ENCODE measurements at places on chromosomes 4 and X.

GRCh38 chr4:53764761-53765490, 173.6 kb upstream of the LNX1 start:
- DNase-seq, result no peak

DNA sequence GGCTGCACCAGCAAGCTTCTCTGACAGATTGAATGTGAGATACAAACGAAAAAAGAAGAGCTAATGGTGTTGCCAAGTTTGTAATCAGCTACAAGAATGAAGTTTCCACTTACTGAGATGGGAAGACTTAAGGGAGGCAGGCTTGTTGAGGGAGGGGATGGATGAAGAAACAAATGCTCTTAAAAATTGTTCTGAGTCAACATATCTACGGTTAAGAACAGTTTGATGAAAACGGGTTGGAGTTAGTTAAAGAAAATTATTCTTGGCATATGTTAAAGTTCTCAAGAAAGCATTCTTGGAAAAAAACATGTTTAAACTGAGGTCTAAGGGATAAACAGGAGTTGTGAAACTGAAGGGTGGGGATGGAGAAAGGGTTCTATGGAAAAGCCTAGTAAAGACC, 816.3 kb upstream of the HS3ST1 start:
- no peak for DNase-seq

- DNase-seq, result no peak
Observed at GRCh38 chrX:86148024-86148511, at the start of gene DACH2. TSS of gene DACH2 (plus strand) at chrX:86148451.

GRCh38 chr4:12701384-12701783, 782.8 kb downstream of the RAB28 start:
- DNase-seq, result no peak

DNA sequence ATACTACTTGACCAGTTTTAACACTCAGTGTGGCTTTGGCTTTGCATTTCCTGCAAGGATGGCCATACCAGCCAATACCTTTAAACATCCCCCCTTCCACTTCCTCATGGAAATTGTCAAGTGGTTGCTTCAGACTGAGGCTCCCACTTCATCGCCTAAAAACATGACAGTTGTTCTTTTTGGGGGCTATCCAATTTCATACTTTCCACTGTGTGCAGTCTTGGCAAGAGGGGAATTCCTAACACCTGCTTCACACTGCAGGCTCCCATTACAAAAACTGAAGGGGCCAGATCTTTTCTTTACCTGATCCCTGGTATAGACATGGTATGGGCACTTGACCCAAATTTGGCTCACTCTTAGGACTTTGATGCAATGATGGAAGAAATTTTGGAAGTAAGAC, 28.5 kb upstream of the TSR2 start:
- no peak for DNase-seq

GRCh38 chr4:112910109-112910736, 139.2 kb upstream of the ANK2 start:
- DNase-seq, result no peak

- peak; percentile 17 for DNase-seq
Observed at GRCh38 chr4:39526765-39527295, 409 bp downstream of the UGDH start.

DNA sequence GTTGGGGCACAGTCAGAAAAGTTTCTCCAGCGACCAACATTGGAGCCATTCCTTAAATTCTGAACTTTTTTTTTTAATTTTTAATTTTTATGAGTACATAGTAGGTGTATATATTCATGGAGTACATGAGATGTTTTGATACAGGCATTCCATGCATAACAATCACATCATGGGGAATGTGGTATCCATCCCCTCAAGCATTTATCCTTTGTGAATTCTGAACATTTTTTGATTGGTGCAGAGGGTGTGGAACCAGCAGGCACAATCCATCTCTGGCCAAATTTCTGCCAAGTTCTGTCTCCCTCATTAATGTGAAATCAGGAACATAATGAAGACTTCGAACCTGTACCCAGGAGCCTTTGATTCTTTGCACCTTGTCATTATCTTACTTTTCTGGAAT, 267.0 kb downstream of the FRMPD4 start:
- DNase-seq, result no peak

GRCh38 chr4:4526401-4526800, 15.4 kb downstream of the STX18 start:
- no peak for DNase-seq

DNA sequence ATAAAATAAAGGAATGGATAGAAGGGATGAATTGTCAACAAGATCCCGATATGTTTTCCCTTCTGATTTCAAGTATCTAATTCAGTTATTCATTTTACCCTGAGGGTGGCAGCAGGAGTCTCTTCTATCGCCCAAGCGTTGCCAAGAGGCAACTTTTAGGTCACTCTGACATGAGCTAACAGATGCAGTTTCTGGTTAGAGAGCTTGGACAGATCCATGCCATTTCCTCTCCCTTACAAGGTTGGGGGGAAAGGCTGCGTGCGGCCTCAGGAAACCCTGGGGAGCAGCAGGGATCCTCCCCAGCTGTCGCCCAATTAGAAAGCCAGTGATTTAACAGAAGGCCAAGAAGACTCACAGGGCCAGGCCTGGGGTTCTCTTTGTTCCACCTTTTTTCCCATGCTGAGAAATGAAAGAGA, 35.3 kb upstream of the WAS start:
- DNase-seq, result peak; percentile 28

All from activated CD8-positive, alpha-beta memory T cell treated with anti-CD3 and anti-CD28 coated beads, Interleukin-2, amount 50 U/mL, for 4 hours (primary cell).